Dermis blood vessel endothelial cell (primary cell): ENCODE measurements at places on chromosomes 7 and 10. TPM values are rescaled to one million over a fixed set of nuclear protein-coding genes. Genes with fewer than 3 reads are reported as not detected.

GPC2 gene
- total RNA-seq: 2.8 and 4.4 TPM in 2 replicates

H2BK1 gene
- total RNA-seq: not detected in 2 replicates

TLX1 gene
- total RNA-seq: not detected in 2 replicates

CALHM3 gene
- total RNA-seq: not detected in 2 replicates

PTPN20 gene
- total RNA-seq: 1.1 and 5.3 TPM in 2 replicates

- no peak for DNase-seq
Observed at GRCh38 chr7:6615723-6616555, 529 bp downstream of the ZNF853 start.

DNA sequence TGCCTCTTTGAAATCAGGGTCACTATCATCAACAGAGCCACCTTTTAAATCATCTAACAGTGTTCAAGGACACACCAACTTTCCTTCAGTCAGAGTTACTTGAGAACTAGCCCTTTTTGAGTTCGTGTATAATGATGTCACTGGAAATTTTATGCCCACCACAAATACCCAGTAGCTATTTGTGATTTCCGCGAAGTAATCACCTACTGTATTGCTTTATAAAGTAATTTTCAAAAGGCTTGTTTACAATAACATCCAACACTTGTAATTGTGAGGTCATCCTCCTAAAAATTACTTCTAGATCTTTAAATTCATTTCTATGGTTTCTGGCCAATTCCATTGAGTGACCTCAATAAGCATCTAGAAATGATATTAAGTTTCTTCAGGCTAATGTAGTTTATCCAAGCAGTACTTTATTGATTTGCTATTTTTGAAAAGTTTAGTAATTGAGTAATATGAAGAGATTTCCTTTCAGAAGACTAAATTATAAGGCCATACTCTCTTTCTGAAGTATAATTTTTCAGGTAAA, 12.8 kb downstream of the TRDMT1 start:
- no peak for DNase-seq

GRCh38 chr10:6719561-6719960, 139.5 kb upstream of the PRKCQ start:
- DNase-seq: no peak

DNA sequence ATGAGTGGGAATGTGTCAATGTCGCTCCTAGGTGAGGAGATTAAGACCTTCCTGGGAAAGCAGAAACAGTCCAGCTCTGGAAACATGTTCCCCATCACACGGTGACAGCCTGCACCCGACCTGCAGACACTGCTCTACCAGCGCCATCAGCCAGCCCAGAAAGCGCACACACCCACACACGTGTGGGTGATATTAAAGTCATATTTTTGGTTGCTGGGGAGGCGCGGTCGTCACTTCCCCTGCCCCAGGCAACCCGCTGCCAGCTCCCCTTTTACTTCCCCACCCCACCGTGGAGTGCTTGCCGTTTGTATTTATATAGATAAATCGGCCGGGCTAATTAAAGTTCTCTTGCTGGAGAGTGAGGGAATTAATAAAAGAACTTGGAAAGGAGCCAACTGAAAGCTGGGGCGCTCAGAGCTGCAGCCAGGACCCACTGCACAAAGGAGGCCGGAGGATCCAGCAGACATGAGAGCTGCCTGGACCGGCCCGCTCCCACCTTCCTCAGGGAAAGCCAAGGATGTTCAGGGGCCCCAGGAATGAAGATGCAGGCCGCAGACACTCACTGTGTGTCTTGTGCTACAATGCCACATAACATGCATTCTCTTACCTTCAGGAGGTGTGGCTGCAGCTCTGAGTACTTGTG, 145.2 kb upstream of the UNC5B start:
- no peak for DNase-seq

DNA sequence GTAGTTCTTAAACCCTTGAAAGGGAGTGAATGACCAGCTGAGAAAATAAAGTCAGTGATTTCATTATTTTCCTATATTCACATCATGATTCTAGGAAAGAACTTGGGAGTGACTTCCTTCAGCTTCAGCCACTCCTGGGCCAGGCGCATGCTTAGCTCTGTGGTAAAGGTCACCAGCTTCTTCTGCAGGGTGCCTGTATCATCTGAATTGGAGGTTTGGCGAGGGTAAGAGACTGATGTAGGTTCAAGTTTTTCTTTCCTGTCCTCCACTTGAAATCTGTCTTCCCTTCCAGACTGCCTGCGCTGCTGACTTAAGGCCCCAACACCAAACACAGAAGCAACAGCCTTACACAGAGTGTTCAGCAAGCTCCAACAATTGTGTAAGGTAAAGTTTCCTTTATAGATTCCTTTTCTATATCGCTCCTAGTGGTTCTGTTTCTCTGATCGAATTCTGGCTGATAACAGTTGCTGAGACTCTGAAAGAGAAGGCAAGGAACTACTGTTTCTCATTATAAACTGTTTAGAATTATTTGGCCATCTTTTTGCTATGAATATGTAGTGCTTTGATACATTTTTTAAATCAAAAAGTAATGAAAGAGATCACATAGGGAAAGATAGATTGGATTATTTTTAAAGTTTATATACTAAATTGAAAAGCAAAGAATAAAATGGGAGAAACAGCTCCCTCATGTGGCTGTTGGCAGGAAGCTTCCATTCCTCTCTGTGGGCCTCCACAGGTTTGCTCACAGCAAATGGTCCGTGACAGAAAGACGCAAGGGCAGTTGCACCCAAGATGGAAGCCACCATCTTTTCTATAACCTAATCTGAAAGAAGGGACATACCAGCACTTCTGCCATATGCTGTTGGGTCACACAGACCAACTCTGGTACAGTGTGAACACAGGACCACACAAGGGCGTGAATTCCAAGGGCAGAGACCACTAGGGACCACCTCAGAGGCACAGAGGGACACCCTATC, 14.0 kb downstream of the GATAD1 start:
- DNase-seq: peak; percentile 65

DNA sequence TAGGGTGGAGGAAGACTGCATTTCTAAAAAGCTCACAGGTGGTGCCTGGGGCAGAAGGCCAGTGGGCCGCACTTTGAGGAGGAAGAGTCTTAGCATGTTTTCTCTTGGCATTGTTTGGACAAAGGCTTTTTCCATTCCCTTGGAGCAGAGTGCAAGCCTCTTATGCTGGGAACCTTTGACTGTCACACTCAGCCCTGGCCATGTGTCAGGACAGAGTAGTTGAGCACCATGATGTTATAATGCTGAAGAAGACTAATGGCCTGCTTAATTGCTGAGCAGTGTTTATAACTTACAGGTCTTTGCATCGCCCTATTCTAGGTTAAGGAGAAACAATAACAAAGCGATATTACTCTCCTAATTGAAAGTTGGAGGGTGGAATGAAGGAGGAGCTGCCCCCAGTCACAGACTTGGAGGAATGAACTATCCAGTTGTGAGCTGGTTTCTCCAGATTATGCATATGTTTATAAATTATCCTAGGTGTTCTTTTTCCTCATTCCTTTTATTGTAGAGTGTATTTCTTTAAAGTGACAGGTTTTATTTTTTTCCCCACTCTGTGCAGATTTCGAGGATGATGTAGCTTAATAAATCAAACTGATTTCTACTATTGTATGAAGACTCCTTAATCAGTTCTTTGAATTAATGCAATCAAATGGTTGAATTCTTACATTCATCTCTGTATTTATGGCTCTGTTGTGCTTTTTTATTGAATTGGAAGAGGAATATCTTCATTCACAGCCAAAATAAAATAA, 767.0 kb downstream of the LRMDA start:
- DNase-seq: no peak

DNA sequence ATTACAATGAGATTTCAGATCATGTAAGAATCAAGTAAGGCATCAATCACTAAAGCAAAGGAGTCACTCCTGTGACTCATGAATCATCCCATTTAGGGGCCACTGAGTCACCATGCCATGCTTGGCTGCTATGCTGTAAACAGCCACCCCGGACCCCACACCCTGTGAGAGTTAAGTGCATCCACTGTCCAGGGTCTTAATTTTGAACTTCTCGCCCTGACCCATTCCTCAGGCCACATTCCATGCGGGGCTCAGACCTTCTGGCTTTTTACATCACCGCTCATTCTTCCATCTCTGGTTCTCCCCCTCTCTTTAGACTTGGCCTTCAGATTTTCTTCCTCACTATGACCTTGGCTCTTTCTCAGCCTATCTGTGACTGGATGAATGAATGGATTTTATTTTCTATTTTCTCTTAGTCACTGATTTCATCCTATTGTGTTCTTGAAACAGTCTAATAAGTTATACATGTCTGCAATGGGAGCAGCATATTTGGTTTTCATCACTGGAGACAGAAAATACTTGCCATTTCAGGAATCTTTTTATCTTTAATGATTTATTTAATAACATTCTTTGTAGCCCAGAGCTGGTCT, 239.6 kb downstream of the SKIDA1 start:
- DNase-seq: peak; percentile 48

DNA sequence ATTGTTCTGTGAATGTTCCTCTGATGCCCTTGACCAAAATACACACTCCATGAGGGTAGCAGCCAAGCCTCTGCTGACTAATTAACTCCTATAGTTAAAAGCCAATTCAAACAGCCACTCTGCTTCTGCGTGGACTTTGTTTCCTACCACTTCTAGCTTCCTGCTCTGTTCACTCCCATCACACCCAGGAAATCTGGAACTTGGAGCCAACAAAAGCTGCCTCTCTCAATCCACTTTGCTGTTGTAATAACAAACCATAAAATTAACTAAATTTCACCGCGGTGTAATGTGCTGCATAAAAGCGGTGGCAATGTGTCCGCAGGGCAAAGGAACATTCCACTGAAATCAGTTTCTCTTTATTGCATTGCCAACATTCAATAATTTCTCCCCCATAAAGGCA, 239.5 kb downstream of the PLXNA4 start:
- no peak for DNase-seq

DNA sequence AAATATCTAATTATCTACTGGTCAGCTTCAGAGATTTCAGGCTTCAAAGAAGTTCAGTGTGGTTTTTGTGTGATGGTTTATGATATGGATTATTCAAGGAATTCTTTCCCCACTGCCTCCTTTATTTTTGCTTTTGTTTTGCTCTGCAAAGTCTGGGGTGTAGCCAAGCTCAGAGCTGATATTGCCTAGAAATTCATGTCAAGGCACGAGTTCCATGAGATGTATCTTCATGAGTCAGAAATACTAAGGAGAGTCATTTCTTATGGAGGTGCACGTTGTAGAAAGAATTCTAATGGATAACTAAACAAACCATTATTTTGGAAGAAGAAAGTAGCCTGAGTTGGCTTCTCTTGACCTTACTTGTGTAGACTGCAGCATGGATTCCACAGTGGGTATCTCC, 37.4 kb downstream of the VIM start:
- DNase-seq: no peak

DNA sequence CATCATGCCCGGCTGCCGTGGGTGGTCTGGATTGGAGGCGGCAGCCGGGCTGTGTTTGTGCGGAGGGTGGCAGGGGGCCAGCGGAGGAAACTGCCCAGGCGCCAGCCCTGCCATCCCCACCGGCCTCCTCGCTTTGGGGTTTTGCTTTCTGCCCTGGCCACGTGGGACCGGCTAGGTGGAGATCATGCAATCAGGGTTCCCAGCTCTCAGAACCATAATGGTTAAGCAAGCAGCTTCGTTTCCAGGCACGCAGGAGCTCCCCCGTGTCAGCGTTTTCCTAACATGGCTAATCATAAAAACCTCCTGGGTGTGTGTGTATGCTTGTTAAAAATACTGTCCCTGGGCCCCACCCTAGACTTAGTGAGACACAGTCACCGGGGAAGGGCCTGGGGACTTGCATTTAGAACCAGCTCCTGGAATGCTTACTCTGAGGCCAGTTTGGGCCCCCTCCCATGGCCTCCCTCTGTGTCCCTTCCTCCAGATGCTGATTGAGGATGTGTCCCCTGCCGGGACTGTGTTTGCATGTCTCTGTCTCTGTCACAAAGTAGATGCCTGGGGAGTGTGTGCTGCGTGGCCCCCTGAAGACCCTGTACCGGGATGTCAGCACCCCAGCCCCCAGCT, 119.3 kb downstream of the CUX1 start:
- peak; percentile 39 for DNase-seq
